ENCODE measurements at places on chromosomes 2 and 18.

- DNase-seq: no peak
Measured at GRCh38 chr2:127416506-127417001, 1.7 kb upstream of the PROC start.

DNA sequence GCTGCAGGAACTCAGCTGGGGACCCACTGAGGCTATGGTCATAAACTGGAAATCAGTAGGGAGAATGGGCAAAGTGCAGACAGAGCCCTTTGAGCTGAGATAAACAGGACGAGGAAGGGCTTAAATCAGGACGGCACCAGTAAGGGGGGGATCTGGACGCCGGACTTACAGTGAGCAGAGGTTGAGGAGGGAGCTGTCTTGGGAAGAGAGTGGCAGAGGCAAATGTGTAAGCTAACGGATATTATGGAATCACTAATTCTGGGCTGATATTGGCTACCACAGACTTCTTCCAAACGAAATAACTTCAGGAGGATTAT, 539 bp downstream of the CYP27A1 start:
- no peak for DNase-seq

DNA sequence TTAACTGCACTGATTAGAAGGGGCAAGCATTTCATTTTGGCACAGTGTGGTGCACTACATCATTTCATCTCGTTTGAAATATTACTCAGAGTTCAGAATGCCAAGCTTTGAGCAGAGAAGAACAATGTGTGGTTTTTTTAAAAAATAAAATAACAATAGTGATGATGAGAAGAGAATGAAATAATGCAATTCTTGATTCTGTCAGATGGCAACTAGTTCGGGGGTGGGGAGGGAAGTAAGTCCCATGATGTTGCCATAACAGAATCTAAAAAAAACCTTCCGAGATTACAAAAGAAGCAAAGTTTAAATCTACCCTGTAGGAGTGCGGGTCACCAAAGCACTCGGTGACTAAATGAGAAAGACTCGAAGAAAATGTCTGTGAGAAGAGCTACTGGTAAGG, 490.4 kb downstream of the NR4A2 start:
- DNase-seq: no peak

DNA sequence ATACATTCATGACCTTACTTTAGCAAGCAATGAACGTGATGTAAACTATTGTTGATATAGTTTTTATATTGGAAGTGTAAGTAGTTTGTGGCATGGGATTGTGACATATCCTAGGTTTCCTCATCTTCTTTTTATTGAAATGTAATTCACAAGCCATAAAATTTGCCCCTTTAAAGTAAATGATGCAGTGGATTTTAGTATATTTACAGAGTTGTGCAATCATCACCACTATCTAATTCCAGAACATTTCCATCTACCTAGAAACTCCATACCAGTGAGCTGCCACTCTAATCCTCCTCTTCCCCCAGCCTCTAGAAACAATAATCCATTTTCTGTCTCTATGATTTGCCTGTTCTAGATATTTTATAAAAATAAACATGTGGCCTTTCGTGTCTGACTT, 10.7 kb upstream of the CASP10 start:
- no peak for DNase-seq

DNA sequence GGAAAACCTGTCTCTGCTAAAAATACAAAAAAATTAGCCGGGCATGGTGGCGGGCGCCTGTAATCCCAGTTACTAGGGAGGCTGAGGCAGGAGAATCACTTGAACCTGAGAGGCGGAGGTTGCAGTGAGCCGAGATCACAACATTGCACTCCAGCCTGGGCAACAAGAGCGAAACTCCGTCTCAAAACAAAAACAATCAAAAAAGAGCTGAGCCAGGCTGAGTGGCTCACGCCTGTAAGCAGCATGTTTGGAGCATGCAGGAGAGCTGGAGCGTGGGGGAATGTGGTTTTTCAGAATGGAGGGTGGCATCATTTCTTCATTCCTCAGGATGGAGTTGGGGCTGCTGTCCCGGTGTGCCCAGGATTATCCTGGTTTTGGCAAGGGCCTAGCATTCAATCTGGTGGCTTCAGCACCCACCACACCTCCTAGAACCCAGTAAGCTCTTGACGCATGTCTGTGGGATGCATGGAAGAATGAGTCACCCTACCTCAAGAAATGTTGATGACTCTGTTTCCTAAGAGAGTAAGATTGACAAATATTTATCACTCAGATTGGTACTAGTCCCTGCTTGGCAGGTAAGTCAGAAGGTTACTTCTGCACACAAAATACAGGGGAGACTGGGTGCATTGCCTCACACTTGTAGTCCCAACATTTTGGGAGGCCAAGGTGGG, 90.2 kb upstream of the ODC1 start:
- no peak for DNase-seq

DNA sequence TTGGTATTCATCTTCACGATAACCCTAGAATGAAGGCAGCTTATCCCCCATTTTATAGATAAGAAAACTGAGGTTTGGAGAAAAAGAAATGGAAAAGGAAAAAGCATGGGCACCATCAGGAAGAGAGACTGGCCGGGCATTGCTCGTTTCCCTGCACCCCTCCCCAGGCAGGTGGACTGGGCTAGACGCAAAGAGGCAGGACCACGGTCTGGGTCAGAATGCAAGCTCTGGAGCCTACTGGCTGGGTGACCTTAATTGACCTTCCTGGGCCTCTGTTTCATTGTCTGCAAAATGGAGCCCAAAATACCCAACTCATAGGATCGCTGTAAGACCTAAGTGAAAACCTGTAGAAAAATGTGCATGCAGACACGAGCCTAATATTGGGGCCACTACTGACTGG, 135.3 kb upstream of the GLI2 start:
- no peak for DNase-seq

- no peak for DNase-seq
Measured at GRCh38 chr2:177523781-177524180, 131.2 kb downstream of the AGPS start.

- no peak for DNase-seq
Measured at GRCh38 chr18:49757513-49758262, 55.6 kb downstream of the ACAA2 start.

GRCh38 chr2:94861308-94862152, 9.7 kb upstream of the TEKT4 start:
- no peak for DNase-seq

GRCh38 chr2:233480490-233481202, 85.9 kb downstream of the USP40 start:
- no peak for DNase-seq

GRCh38 chr18:35511833-35512232, 14.1 kb upstream of the INO80C start:
- no peak for DNase-seq

DNA sequence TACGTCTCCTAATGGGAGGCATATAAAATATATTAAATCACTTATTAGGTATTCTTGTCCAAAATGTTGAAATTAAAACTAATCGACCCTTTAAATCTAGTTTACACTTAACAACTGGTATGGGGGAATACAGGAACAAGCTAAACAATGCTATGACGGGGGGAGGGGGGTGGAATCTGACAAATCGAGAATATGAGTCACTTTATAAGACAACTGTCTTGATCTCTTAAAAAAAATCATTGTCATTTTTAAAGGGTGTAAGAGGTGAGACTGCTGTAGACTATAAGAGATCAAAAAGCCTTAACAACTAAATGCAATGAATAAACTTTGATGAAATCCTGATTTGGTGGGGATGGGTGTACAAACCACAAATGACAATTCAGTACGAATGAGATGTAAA, 6.0 kb downstream of the MAP3K2 start:
- DNase-seq: no peak

DNA sequence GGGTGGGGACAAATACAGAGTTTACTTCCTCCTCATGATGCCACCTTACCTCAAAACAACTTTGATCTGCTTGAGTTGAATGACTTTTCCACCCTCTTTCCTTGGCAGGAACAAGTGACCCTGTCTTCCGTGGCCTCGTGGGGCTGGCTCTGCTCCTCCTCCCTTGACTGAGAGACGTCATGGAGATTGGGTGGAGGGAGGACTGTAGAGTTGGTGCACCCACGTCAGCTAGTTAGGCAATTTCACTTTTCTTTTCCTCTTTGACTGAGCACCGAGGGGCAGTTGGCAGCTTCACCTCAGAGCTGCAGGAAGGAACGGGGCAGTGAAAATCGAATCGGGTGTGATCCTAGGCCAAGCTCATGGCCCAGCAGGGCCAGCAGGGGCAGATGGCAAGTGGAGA, at the start of gene SP140:
SP140 (plus strand) TSS at position 251 of the 400 bp plus-strand sequence; CDS start at position 360, 109 bp downstream.
- DNase-seq: peak; percentile 71

- no peak for DNase-seq
Measured at GRCh38 chr2:183812091-183812490, 687.8 kb downstream of the NUP35 start.

GRCh38 chr2:230972046-230972445, 23.9 kb upstream of the SPATA3 start:
- DNase-seq: no peak

DNA sequence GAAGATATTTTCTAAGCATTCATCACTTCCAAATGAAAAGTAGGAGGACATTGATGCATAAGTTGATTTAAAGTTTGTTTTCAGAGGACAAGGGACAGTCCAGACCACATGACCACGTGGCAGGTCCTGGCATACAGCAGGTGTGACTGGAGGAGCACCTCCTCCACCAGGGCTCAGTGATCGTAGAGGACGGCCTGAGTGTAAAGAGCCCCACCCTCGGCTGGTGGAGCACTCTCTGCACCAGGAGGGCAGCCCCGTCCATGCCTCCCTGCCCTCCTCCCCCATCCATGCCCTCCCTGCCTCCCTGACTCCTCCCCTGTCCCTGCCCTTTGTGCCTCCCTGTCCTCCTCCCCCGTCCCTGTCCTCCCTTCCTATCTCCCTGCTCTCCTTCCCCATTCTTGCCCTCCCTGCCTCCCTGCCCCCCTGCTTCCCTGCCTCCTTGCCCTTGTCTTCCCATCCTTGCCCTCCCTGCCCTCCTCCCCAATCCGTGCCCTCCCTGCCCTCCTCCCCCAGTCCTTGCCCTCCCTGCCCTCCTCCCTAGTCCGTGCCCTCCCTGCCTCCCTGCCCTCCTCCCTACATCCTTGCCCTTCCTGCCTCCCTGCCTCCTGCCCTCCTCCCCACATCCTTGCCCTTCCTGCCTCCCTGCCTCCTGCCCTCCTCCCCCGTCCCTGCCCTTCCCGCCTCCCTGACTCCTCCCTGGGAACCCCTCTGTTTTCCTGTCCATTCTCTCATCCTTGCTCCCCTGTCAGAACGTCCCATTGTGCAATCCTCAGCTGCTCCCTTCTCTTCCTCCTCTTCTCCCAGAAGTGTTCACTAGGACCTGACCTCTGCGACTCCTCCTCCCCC, 47.9 kb downstream of the ANKMY1 start:
- DNase-seq: no peak

GRCh38 chr2:161068670-161069069, 91.6 kb upstream of the TANK start:
- DNase-seq: no peak

DNA sequence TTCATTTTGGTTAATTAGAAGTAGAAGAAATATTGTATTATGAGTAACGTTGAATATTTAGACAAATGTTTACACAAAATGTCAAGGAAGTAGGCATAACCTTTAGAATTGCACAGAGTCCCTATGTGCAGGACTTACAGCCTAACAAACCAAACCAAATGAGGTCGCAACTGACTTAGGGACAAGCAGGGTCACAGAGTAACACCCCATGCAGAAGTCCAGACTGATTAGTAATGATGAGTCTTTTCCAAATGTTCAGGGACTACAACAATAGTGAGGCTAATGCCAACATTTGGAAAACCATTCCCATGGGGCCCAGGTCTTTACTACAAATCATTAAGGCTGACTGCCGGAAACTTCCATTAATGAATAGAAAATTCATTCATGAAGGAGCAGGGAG, 452.5 kb upstream of the CHAC2 start:
- DNase-seq: no peak

DNA sequence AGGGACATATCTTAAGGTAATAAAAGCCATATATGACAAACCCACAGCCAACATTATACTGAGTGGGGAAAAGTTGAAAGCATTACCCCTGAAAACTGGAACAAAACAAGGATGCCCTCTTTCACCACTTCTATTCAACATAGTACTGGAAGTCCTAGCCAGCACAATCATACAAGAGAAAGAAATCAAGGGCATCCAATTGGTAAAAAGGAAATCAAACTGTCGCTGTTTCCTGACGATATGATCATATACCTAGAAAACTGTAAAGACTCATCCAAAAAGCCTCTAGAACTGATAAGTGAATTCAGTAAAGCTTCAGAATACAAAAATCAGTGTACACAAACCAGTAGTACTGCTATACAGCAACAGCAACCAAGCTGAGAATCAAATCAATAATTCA, 53.8 kb upstream of the PSME4 start:
- no peak for DNase-seq

GRCh38 chr2:72103161-72103560, 44.5 kb downstream of the CYP26B1 start:
- DNase-seq: no peak

GRCh38 chr18:59910967-59911366, 11.2 kb downstream of the PMAIP1 start:
- DNase-seq: no peak

GRCh38 chr18:35024965-35025364, 16.2 kb upstream of the MAPRE2 start:
- DNase-seq: no peak

DNA sequence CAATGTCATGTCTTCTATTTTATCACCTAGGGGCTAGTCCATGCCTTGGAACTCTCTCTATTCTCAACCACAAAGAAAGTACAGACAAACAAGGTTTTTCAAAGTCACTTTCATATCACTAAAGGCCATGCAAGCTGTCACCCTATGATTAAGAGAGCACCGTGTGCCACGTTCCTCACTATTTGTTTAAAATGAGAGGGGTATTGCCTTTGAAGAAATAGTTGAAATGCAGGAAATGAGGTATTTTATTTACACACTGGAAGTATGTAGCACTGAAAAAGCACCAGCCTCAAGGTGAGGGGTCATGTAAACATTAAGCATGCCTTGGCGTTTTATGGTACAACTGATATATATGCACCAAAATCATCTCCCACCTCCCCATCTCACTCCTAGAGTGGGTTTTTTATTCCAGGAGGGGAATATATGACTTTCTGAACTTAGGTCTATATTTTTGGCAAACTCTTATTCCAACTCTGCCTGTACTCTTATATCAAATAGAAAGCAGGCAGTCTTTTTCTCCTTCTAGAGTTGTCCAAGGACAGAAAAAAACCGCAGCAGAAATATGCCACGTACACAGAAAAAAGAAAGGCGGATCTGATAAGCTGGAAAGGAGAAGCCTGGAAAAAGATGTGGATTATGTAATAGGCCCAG, 53.5 kb downstream of the VSNL1 start:
- DNase-seq: no peak

- DNase-seq: no peak
Measured at GRCh38 chr2:234403074-234403473, 93.8 kb downstream of the ARL4C start.

DNA sequence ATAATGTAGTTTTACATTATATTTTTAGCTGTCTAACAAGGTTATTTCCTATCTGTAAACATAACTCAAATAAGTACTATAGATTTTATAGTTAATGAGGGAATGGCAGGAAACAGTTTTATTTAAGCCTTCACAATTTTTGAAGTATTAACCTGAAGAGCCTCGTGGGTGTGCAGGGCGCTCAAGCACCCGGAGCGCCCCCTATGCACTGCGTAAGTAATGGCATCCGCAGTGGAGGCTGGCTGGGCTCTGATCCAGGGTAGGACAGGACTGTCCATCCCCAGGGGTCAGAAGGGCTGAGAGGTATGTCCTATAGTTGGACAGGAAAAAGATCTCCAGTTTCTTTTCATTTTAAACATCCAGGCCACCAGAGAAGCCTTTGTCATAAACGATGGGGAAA, 8.2 kb upstream of the GBX2 start:
- DNase-seq: no peak

GRCh38 chr2:105382177-105382576, 16.7 kb downstream of the FHL2 start:
- no peak for DNase-seq

GRCh38 chr18:9707381-9708056, 582 bp upstream of the RAB31 start:
- no peak for DNase-seq
